Sigmoid colon (tissue), 7 donors: ENCODE measurements at places on chromosomes 5 and 9. TPM values are rescaled to one million over a fixed set of nuclear protein-coding genes. Genes with fewer than 3 reads are reported as not detected.

SLC34A3 gene
- not detected for total RNA-seq

ACTBL2 gene
- total RNA-seq = not detected

AK8 gene
- not detected for total RNA-seq

NSD1 gene
- 34.6 TPM for total RNA-seq

- no peak for DNase-seq
These were observed 655.2 kb downstream of the PDE4D start for GRCh38 chr5:59238126-59238902.

DNA sequence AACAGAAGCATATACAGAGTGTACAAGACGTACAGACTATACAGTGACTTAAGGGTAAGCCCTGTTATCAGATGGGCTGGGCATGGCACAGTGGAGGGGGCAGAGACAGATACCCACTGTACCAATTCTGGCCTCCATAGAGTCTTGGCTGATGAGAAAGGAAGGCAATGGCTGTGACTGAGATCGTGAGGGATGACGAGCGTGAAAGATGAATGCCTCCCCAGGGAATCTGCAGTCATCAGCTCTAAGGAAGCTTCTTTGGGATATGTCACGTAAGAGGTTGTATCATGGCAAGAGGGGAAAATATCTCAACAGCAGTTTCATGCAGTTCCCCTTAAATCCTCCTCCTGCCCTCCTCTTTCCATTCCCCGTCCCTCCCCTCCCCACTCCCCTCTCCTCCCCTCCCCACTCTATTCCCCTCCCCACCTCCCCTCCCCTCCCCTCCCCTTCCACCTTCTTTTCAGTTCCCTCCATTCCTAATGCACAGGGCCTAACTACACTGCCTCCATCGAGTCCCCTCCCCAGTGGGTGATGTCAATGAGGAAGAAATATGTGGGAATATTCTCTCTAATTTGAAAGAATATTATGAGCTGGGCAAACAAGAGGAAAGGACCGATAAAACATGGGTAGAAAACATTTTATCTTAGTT lies 226.4 kb upstream of the DAP start:
- DNase-seq = no peak

DNA sequence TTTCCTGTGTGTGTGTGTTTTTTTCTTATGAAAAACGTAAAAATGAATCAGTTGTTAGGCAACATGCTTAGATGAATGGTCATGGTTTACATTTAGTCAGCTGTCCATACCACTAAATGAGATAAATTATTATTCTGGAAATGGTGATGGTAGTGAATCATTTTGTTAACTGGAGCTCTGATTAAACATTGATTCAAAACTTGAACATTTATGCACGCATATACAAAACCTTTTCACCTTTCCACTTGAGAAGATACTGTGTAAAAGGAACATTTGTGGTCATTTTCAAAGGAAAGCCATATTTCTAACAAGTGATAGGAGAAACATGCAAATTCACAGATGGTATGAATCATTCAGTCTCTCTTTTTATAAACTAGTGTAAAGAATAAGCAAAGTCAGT lies 162.0 kb downstream of the SLC25A46 start:
- no peak for DNase-seq

DNA sequence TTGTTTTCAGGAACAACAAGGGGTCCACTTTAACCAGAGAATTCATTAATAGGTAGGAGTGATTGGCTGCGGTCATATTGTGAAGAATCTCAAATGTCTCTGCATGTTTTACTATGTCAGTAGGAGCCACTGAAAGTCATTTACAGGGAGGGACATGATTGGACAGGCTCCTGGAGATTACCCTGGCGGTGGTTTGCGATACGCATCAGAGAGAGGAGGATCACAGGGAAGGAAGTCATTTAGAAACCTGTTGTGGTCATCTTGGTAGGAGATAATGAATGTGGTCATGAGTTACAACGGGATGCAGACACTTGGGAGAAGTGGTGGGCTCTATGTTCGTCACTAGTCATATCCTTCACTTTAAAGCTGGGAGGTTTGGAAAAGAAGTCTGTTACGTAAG lies 262.8 kb downstream of the FAM114A2 start:
- no peak for DNase-seq

DNA sequence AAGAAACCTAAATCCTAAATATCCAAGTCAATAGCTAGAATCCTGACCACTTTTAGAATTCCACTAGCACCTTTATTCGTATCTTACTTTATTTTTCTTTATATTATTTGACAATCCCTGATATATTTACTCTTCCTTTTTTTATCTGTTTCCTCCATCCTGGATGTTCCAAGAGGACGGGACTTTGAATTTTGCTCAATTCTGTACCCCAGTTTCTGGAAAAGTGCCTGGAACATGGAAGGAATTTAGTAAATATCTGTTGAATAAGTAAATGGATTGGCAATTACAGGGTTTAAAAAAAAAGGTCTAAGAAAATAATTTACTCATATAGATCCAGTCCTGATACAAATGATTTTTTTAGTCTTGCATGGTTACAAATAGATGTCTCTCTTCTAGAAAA lies 1.2 kb upstream of the NIPSNAP3A start:
- no peak for DNase-seq

GRCh38 chr9:129235931-129236331 lies 57.9 kb upstream of the IER5L start:
- no peak for DNase-seq

DNA sequence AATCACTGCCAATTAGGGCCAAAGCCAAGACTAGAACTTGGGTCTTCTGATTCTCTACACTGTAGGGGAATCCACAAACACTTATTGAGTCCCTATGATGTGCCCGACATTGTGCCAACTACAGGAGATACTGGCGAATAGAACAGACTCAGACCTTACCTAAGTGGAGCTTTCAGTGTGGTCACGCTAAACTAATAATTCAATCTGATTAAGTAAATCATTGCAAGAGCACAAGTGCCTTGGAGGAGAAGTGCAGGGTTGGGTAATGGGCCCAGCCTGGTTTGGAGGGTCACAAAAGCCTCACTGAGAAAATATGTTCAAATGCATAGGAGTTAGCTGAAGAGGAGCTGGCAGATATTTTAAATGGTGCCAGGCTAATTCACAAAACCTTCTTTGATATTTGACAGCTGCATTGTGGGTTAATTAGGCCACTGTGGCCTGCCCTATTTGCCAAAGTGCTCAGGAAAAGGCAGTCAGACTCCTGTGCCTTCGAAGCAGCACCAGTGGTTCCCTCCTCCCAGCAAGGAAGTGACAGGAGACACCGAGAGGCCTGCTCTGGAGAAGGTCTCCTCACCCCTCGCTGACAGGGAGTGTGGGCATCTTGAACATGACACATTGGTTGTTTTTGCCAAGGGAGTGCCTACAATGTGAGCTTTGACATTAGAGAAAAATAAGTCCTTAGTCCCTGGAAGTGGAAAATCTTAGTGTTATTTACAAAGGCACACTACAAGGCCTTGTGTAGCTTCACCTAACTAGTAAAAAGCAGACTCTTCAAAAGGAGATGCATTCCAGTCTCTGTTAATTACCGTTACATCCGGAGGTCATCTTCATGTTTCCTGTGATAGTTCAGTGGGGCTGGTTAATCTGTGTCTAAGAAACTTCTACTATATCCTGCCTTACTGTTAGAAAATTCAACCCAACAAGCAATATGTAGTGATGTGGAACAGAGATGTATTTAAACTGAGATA lies 24.1 kb upstream of the TRAF1 start:
- DNase-seq = no peak

- DNase-seq = peak; percentile 86
These were observed 113.7 kb downstream of the TRPM6 start for GRCh38 chr9:74773886-74774479.

DNA sequence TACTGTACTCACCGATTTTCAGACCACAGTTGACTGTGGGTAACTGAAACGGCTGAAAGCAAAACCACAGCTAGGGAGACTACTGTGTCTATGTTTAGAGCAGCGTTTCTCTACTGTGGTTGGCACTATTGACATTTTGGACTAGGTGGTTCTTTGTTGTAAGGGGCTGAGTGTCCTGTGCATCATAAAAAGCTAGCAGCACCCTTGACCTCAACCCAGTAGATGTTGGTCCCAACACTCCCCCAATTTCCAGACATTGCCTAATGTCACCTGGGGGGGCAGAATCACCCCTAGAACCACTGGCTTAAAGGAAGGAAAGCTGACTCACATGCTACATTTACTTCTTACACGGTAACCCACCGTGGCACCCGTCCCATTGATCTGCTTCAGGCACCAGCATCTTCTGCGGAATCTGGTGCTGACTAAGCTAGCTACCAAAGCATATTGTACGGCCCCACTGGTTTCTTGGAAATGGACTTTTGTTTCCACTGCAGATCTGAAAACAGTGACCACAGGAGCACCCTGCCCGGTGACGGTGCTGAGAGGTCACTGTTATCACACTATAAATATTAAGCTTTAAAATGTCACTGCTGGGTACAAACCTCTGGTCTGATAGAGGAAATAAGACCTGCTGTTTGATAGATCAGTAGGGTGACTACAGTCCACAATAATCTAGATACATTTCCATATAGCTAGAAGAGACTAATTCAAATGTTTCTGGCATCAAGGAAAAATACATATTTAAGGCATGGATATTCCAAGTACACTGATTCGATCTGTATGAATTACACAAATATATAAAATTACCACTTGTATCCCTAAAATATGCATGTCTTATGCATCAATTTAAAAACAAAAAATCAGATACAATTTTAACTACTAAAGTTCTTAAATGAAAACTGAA lies 151.4 kb downstream of the HSD17B3 start:
- DNase-seq = peak; percentile 32

GRCh38 chr5:35247648-35248034 lies 17.4 kb upstream of the PRLR start:
- DNase-seq = no peak

- DNase-seq = no peak
These were observed 9.8 kb downstream of the OCLN start for GRCh38 chr5:69502367-69502766.
